GM12891 (cell line): ENCODE measurements at places on chromosomes 5 and 9.

DNA sequence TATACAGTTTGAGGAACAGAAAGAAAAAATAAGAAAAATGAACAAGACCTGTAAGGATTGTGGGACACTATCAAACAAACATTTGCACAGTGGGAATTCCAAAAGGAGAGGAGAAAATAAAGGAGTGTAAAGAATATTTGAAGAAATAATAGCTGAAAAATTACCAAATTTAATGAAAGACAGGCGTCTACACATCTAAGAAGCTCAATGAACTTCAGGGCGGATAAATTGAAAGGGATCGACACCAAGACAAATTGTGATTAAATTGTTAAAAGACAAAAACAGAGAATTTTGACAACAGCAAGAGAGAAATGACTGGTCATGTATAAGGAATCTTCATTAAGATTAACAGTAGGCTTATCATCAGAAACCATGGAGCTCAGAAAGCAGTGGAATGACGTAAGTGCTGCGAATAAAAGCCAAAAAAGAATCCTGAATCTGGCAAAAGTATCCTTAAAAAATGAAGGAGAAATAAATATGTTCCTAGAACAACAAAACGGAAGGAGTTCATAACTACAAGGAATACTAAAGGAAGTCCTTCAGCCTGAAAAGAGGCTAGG, 3.5 kb upstream of the SLC38A9 start:
- no peak for DNase-seq

DNA sequence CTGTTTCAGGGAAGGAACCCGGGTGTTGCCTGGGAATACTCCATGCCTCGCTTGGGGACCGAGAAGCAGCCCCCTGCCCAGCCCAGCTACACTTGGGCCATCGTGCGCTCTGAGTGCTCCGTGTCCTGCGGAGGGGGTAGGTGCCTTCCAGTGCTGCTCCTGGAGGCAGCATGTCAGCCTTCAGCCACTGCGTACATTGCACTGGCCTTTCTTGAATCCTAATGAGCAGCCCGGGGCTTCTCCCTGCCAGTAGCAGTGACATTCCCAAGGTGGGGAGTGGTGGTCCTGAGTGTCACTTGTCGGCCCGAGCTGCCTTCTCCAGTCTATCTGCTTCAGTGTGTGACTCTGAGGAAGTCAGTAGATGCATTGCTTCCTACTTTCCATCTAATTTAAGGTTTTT, 101.9 kb downstream of the ADAMTS16 start:
- DNase-seq: no peak

- no peak for DNase-seq
Measured at GRCh38 chr5:121273833-121274433, 577.7 kb upstream of the FTMT start.

- no peak for DNase-seq
Measured at GRCh38 chr5:172860520-172861443, 26.7 kb downstream of the ERGIC1 start.

DNA sequence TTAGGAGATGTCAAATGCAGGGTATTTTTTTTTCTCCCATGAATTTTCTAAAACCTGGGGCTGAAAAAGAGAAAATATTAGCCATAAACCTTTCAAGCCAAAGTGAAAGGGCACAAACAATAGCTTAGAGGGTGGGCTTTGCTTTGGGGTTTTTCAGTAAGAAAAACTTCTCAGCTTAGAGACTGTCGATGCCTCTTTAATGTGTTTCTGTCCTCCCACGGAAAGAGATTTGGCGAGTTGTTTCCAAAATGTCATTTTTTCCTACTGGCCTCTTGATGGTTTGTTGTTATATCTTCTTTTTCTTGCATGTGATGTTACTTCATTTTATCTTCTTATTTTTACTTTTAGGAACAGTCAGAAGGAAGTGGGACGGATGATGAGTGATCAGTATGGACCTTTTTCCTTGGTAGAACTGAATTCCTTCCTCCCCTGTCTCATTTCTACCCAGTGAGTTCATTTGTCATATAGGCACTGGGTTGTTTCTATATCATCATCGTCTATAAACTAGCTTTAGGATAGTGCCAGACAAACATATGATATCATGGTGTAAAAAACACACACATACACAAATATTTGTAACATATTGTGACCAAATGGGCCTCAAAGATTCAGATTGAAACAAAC, 177.3 kb downstream of the SMARCA2 start:
- no peak for DNase-seq

DNA sequence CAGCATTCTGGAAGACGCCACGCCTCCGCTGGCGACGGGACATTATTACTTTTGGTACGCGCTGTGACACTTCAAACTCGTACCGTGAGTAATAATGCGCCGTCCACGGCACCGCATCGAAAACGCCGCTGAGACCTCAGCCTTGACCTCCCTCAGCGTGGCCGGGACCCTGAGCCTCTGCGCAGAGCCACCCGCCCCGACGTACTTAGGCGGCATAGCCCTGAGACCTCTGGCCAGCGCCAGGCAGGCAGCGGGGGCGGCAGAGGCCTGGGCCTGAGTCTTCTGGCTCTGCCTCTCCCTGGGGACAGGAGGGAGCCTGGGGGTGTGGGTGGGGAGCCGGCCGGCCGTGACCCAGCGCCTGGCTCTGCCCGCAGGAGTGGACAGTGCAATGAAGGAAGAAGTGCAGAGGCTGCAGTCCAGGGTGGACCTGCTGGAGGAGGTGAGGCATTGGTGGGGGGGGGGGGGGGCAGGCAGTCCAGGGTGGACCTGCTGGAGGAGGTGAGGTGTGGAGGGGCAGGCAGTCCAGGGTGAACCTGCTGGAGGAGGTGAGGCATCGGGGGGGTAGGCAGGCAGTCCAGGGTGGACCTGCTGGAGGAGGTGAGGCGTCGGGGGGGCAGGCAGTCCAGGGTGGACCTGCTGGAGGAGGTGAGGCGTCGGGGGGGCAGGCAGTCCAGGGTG, 8.0 kb downstream of the EGFL7 start:
- no peak for DNase-seq

DNA sequence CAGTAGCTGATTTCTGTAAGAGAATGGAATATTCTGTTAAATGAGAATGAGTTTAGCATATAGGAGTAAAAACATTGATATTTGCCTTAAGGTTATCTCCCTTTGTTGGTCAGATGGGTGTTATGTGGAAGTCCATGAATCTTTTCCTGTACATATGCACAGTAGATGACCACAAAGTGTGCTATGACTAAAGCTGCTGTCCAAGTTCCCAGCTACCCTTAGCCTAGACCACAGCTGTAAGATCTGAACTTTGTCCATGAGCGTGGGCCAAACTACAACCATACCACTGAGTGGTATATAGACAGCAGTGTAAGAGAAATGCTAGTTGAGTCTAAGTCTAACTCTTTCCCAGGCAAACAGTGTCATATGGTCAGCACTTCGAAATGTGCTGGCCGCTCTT, 48.8 kb downstream of the CD180 start:
- DNase-seq: no peak

DNA sequence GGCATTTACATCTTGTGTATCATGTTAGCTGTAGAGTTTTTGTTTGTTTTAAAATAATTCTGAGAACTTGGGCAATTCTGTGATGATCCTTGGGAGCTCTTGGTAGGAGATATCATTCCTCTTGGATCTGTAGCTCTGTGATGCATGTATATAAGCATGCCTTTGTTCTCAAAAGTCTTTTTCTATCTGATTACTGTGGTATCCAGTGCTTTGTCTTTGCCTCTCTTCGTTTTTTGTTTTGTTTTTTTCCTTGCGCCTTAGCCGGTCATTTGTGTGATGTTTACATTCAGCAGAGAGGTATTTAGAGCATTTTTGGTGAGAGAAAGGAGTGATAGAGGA, 110.0 kb downstream of the PAM start:
- no peak for DNase-seq
